ENCODE measurements at places on chromosomes 1 and 21.

DNA sequence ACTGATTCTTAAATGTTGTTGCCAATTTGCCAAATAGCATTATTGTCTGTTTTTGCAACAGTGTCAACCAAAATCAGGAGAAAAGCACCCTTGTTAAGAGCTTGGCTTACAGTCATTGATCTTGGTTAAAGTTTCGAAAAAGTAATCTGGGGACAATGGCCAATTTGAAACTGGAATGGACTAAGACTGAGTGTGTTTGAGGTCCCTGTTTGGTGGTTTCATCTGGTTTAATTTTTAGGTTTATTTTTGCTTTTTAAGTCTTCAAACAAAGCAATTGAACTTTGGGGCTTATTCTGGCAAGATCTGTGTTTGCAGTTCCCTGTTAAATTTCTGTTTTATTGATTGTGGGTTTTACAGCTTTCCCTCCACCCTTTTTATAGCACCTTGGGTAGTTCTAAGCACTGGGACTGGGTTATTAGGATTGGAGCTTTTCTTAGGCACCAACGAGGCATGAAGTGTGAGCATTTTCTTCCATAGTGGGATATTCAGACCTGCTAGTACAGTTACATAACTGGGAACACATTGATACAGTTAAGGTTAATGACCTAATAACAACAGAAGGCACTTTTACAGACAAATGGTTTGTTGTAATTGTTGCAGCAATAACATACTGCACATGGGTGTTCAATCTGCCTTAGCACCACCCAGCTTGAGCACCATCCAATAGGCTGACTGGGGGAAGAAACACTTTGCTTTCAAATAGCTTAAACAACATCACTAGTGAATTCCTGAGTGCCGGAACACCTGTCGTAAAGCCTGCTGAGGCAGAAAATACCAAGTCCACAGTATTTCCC lies 40.6 kb upstream of the MAP10 start:
- peak; percentile 82 for DNase-seq

GRCh38 chr21:20737227-20737913 lies 260.8 kb upstream of the NCAM2 start:
- no peak for DNase-seq

- DNase-seq: peak; percentile 12
Observed at GRCh38 chr1:213135572-213135971, 84.5 kb downstream of the RPS6KC1 start.

DNA sequence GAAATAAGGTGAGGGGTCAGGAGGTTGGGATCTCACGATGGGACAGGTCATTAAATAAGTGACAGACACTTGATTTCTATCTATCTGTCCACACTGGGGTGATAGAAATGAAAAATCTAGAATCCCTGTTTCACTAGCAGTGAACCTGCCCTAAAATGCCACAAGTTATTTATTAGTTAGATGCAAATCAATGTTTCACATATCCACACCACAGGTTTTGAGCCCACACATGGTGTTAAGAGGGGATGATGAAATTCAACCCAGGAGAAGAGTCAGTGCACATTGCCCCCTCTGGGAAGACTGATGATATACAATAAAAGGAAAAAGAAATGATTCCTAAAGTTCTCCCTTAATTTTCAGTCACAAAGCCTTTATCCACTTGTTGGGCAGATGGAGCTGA lies 10.1 kb upstream of the NTPCR start:
- no peak for DNase-seq

DNA sequence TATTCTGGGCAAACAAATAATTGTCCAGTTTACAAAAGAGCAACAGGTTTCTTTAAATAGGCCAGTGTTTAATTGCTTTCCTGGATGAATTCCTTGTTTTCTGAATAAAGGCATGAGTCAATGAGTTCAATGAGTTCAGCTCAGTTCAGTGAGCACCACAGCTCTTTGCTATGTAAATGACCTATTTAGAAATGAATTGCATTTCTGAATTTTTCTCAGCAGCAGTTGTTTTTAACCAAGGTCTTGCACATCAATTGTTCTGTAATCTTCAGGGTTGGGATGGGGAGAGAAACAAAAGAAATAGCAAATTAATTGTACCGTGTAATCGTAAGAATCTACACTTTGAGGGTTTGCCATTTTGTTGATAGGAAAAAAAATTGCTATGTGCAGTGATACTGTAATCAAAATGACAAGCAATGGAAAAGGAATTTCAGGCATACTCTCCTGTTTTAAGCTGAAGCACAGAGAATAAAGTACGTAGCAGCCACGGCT lies 45.7 kb downstream of the MIS18A start:
- DNase-seq: no peak

DNA sequence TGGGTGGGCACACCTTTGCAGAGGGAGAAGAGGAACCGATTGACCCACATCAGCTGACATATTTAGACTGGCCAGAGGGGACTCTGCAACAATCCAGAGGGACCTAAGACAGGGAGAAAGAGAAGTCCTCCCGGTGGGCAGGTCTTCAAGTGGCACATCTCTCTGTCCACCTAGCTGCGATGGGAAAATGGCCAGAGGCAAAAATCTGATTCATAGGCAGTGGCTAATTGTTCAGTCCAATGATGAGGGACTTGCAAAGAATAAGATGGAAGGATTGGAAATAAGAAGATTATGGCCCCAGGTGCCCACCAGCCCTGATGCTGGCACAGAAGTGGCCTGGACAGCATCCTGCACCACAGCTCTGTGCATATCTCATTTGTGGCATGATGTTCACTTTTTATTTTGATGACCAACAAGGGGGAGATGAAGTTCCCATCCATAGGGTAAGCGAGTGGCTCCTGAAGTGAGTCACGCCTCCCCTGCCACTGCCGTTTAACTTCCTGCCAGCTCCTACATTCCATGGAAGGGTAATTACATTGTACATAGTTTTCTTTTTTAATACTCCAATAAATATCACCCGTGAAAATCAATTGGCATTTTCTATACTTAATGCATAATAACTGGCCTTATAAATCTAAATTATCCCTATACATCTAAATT lies 659.6 kb downstream of the MATN1 start:
- DNase-seq: no peak

GRCh38 chr1:211318576-211319280 lies 7.9 kb upstream of the TRAF5 start:
- no peak for DNase-seq

DNA sequence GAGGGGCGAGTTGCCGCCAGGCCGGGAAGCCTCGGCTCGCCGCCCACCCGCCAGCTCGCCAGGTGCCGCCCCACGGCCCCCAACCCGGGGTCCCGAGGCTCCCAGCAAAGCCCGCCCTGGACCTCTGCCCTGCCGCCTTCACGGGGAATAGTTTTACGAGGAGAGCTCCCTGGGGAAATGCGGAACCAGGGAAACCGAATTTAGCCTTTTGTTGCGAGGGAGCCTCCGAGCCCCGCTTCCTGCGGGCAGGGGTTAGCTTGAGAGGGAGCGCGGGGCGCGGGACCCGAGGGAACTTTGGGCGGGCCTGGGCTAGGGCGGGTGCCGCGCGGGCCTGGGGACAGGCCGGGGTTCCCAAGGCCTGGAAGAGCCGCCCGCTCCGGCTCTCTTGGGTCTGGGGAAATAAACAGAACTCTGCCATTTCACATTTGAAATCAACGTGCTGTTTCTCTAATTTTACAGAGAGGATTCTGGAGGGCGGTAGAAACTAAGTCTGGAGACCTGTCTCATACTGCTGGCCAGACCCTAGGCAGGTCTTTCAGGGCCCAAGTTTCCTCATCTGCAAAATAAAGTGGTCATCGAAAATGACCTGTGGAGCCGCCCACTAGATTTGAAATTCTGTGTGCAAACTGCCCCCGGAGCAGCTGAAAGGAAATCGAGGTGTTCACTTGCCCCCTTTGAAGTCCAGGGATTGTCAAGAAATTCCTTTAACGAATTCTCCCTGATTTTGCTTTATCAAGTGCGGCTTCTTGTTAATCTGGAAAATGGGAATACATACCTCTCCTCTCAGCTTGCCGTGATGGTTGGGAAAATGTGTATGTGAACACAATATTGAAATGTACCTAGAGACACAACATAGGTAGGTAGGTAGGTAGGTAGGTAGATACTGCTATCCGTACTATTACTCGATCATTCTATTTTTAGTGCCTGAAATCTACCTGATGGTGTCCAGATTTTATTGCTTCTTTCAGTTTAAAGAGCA lies 749 bp upstream of the GLUL start:
- DNase-seq: peak; percentile 20

DNA sequence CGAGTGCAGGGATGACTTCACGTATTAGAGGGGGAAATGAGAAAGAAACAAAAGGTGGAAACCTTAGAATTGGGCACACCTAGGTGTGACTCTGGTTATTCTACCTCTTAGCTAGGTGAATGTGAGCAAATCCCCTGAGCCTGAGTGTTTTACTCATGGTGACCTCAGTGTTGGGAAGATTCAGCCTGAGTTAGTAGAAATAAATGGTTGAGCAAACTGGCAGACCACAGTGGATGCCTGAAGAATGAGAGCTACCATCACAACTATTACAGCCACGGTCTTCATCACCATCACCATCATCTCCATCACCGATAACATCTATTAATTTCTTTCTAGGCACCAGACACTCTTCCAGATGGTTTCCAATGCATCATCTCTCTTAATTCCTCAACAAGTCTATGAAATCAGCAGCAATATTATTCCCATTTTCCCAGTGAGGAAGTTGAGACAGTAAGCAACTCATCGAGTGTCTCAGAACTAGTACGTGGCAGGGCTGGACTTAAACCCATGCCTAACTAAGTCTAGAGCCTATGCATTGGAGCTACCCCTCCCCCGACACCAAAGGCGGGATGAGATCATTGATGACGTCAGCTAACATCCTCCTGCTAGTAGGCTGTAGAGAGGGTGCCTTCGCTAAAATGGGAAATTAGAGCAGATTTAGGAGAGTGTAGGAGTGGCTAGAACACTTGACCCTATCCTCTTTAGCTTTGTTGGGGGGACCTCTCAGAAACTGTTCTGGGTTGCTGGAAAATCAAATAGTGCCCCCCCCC lies 7.9 kb upstream of the KAZN start:
- no peak for DNase-seq

DNA sequence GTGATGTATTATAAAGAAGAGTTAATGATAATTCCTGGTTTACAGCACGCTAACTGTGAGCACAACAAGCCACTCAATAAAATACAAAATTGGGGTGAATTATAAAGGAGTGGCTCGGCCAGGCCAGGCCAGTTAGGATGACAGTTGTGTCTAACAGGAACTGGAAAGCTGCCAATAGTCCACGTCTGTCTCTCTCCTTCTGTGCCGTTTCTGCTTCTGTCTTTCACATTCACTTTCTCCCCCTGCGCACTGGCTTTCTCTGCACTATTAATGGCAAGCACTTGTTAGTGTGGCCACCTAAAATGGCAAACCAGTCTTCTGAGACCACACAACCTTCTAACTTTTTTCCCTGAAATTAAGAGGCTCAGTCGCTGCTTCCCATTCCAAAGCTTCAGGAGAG lies 394.3 kb downstream of the NTNG1 start:
- no peak for DNase-seq

GRCh38 chr1:180951836-180952656 lies 39.3 kb downstream of the KIAA1614 start:
- no peak for DNase-seq

DNA sequence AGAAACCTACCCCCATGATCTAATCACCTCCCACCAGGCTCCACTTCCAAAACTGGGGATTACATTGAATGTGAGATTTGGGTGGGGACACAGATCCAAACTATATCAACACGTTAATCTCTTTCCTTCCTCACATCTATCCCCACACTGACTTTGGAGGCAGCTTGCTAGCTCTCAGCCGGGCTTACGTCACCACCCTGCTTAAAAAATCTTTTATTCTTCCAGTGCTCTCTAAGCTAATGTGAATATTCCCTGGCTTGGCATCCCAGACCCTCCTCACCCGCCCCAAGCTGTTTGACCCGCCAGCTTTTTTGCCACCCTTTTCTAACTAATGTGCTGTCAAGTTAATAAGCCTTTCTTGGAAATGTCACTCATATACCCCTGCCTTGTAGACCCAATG lies 47.9 kb upstream of the CTPS1 start:
- no peak for DNase-seq

DNA sequence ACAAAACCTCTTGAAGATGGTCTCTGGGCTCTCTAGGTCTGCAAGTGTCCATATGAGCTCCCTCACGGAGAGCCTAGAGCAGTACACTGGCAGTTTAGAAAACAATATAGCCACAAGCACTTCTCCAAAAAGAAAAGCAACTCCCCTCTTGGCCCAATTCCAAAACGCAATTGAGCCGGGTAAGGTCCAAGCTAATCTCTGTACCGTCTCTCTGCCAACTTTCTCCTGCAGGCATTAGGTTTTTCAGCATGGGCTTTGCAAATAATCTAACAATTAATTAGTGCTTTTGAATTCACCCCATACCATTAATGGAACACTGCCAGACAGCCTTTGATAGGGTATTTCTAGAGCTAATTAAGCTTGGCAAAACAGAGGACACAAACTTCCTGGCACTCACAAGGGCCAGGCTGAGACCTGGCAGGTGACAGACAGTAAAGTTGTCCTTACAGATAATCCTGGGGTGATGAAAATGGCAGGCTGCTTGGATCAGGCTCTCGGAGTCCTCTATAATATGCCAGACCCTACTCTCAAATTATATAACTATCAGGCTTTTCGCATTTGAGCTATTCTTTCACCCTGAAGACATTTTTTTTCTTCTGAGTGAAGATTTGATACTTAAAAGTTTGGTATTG lies 39.8 kb downstream of the TGFBR3 start:
- DNase-seq: peak; percentile 86

- DNase-seq: no peak
Observed at GRCh38 chr1:18144916-18145647, 37.5 kb downstream of the IGSF21 start.

DNA sequence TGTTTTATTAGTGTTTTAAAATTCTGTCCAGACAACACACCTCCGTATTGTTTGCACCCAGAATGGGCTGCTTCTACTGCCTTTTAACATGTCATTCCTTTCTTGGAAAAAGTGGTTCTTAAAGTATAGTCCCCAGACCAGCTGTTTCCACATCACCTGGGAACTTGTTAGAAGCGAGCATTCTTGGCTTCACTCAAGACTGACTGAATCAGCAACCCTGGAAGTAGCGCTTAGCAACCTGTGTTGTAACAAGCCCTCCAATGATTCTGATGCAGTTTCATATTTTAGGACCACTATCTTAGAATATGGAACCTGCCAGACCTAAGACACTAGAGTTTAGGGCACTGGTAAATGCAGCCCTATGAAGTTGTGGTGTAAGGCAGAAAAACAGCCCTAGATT lies 6.0 kb upstream of the PPIE start:
- no peak for DNase-seq

- no peak for DNase-seq
Observed at GRCh38 chr1:221806236-221806635, 64.3 kb upstream of the DUSP10 start.

DNA sequence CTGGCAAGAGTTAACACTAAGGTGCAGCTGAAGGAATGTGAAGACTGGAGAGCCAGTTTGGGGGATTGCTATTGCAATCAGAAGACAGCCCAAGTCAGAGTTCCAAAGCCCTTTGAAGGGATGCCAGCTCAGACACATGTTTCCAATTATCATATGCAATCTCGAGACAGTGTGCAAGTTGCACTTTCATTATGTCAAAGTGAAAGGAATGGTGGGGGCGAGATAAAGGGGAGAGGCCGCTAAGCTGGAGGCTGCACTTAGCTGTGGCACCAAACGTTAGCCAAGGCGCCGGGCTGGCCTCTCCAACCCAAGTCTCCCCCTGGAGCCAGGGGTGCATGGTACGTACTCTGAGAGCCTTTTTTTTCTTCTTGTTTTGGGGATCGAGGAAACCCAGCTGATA lies 58.0 kb downstream of the NGF start:
- DNase-seq: no peak
